HS-27A (cell line): ENCODE measurements at places on chromosomes 11 and 22.

GRCh38 chr22:21032037-21032867 lies at the start of gene SLC7A4:
SLC7A4 (minus strand) TSS chr22:21032561; CDS start chr22:21031812, 749 bp downstream.
- DNase-seq = no peak

- no peak for DNase-seq
Observed at GRCh38 chr11:132361011-132361550, 990.7 kb downstream of the NTM start.

DNA sequence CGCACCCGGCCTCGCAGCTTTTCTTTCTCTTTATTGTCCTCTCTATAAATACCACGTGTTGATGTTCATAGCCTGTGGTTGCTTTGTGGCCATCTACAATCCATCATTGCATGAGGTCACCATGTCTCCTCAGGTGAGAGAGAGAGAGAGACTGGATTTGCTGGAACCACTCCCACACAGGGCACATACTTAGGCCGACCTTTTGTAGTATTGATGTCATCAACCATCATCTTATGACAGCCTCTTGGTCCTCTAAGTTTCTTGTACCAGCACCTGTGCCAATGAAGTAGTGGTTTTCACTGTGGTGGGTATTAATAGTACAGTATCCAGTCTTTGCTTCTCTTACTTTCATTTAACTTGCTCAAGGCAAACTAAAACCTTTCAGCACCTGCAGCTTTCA lies 22.8 kb upstream of the P2RY6 start:
- no peak for DNase-seq

DNA sequence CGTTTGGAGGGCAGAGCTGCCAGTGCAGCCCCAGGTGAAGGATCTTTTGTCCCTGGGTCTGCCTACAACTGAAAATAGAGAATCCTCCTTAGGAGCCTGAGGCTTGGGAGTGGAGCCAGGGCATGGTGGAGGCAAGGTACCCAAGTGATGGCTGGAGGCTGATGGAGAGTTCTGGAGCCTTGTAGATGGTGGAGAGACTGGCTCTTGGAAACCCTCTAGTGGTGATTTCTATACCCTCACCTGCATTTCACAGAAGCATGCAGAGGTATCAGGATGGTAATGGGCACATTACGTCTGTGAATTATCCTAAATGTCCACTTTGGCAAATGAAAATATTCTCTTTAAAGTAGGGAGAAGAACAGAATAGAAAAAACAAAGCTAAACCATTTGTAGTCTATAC lies 44.4 kb downstream of the INSC start:
- DNase-seq = no peak

GRCh38 chr11:125284245-125284850 lies 119.8 kb downstream of the PKNOX2 start:
- DNase-seq = no peak

DNA sequence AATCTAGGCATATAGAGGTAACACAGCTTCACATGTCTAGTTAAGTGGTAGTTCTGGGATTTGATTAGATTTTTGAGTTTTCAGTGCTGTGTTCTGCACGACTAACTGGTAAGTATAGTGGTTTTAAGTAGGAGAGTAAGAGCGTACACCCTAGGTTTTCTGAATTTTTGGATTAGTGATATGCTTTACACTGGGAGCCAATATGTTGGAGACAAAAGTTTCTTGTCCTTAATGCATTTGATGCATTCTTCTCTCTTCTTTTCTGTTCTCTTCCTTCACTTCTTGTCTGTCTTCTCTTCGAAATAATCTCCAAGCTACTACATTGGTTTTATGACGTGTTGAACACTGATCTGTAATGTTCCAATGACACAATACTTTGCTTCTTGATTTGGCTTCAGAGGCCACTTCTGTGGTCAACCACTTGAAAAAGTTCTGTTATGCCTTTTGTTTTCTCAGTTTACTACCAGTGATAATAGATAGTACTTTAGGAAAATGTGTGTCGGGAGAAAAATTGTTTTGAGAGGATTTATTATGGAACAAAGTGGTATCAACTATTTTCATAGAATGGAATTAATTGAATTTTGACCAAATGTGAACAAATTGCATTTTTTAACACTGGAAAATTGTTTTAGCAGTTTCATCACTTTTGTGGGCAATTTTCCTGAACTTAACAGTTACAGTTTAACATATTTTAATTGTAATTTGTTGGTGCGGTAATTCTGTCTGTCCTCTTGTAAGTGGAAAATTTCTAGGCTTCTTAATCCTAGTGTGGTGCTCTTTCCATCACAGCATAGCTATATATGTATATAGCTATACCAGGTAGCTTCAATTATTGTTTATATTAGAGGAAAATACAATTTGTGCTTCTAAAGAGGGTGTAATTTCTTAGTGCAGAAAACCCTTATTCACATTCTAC lies 2.6 kb downstream of the PDE3B start:
- DNase-seq = no peak

DNA sequence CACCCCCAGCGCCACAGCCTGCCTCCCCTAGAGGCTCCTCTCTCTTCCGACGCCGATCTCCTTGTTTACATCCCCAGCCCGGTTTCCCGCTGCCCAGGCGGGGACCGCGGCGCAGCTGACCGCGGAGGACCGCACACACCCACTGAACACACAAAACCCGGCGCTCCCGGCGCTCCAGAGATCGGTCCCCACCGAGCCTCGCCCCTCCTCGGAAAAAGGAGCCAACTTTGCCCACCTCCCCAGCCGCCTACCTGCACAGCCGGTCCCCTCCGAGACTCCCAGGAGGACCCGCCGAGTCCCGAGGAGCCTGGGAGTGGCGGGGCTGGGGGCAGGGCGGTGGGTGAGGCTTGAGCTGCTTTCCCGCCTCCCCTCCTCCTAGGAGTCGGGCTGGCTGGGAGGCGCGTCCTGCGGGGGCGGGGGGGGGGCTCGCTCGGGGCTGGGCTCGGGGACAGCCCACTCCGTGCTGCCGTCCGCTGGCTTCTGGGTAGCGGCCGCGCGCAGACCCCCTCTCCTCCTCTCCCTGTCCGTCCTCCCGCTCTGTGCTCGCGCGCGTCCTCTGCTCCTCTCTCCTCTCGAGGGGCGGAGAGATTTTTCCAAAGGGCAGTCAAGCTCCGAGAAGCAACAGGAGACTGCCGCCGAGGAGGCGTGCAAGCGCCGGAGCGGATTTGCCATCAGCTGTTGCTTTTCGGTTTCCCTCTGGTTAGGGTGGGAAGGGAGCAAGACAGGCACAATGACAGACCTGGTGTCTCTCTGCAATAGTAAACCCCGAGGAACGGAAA lies at the start of gene FXYD6:
Gene FXYD6, minus strand, starts transcription at position 318 of the 779 bp plus-strand sequence. CDS start 33,882 bp downstream, outside the sequence.
- no peak for DNase-seq

- DNase-seq = no peak
Observed at GRCh38 chr11:65100674-65101350, 4.8 kb downstream of the VPS51 start.

- no peak for DNase-seq
Observed at GRCh38 chr22:36940676-36941075, 27.2 kb downstream of the CSF2RB start.

DNA sequence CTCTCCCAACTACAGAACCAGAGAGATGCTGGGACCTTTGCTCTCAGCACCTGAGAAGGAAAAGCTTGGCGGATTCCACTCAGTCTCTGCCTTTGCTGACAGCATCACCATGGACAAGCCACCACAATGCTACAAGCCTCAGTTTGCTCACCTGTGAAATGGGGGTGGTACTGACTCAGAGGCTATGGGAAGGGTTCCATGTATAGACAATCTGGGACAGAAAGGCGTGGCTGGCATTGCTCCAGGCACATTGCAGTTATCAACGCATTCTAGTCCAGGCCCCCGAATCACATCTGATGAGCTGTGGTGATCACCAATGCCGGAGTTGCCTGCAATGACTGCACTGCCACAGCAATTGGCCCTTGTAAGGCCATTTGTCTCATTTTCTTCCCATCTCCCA lies 72.6 kb downstream of the ISX start:
- no peak for DNase-seq

- DNase-seq = no peak
Observed at GRCh38 chr22:28989035-28989464, 72.6 kb downstream of the C22orf31 start.

- DNase-seq = no peak
Observed at GRCh38 chr11:57124917-57125316, 56.8 kb upstream of the LRRC55 start.

- no peak for DNase-seq
Observed at GRCh38 chr11:132330515-132330914, 960.1 kb downstream of the NTM start.

DNA sequence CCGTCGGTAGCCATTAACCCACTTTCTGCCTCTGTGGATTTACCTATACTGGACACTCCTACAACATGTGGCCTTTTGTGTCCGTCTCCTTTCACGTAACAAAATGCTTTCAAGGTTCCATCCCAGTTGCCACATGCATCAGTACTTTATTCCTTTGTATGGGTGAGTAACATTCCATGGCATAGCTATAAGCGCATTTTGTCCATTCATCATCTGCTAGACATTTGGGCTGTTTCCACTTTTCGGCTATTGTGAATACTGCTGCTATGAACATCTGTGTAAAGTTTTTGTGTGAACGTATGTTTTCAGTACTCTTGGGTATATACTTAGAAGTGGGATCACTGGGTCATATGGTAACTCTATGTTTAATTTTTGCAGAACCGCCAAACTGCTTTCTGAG lies 257.2 kb downstream of the ST3GAL4 start:
- DNase-seq = no peak

GRCh38 chr11:12293486-12293885 lies 83.9 kb upstream of the PARVA start:
- DNase-seq = no peak

DNA sequence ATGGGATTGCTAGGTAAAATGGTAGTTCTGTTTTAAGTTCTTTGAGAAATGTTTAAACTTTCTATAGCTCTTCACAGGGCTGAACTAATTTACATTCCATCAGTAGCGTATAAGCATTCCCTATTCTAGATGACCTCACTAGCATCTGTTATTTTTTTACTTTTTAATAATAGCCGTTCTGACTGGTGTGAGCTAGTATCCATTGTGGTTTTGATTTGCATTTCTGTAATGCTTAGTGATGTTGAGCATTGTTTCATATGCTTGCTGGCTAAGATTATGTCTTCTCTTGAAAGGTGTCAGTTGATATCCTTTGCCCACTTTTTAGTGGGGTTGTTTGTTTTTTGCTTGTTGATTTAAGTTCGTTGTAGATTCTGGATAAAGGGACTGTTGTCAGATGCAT lies 35.9 kb downstream of the MMP27 start:
- DNase-seq = no peak

DNA sequence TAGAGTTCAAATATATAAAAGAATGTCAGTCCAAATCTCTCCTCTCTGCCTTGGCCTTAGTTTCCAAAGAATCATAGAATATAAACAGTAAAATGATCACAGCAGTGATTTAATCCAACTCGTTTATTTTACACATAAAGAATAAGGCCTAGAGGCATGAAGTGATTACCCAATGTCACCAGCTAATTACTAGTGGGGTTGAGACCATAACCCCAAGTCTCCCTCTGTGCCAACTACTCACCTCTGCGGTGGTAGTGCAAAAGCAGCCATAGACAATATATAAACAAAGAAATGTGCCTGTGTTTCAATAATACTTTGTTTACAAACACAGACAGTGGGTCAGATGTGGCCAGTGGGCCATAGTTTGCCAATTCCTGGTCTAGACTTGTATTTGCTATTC lies 96.6 kb upstream of the FAT3 start:
- DNase-seq = no peak

- no peak for DNase-seq
Observed at GRCh38 chr11:74468936-74469335, 1.6 kb upstream of the KCNE3 start.

DNA sequence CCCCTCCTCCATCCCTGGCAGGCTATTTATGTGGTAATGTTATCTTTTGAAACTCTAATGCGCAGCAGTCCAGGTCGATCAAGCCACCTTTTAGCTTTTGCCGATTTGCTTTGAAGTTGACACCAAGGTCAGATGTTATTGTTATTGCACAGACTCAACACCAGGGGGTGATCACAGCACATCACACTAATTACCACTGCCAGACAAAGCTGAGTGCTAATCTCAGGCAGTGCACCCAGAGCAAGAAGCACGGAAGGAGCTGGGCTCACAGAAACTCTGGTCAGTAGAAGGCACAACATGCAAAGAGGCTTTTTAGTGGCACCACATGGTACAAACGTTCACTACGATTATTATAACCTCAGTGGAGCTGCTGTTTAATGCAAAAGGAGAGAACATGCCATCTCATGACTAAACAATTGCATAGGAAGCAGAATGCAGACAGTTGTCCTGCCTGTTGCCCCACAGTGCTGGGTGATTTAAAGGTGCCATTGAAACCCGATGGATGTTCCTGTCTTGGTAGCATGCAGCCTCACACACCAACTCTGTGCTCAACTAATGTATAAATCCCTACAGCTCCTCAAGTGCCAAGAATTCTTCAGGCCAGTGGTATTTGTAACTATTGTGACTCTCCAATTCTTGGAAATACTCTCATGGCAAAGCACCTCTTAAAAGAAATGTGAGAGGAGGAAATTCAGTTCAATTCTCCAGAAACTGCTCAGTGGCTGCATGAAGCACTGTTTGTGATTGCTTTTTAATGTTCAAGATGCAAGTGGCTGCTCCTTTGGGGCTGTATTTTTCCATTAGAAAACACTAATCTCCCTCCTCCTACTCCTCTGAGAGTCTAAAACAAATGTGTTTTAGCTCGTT lies 353.9 kb upstream of the DDI1 start:
- DNase-seq = no peak

DNA sequence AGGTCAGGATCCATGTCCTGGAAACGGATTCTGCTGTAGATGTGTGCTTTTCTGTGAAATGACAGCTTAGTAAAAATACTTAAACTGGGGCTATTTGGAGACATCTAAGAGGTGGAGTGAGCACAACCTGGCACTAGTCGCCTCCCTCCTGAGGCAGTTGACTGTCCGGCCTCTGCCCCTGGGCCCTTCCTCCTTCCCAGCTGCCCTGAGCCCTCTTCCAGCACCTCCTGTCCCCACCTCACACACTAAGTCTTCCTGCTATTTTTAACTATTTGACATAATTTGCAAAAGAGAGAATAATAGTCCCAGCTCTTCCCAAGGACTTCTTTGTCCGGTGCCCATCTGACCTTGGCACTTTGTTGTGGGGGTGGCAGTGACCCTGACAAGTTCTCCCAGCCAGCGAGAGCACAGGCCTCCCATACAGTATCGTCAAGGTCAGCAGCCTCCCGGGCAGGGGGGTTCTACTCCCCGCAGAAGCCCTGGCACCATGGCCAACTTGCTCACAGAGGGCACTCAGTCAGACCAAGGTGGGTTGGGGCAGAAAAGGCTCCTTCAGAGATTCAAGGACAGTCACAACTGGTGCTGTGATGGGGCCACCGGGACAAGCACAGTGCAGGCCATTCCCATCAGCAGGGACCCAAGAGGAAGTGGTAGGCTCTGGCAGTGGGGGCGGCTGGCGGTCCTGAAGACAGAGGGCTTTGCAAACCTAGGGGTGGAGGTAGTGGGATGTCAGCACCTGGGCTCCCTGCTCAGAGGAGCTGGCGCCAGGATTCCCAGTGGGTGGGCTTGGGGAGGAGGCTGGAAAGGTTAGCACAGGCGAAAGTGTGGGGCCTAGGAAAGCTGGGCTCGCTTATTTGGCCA lies 5.5 kb upstream of the NEAT1 start:
- DNase-seq = no peak

- DNase-seq = no peak
Observed at GRCh38 chr11:125869521-125869920, 17.9 kb upstream of the HYLS1 start.
